ENCODE measurements at places on chromosomes 3 and 15.

DNA sequence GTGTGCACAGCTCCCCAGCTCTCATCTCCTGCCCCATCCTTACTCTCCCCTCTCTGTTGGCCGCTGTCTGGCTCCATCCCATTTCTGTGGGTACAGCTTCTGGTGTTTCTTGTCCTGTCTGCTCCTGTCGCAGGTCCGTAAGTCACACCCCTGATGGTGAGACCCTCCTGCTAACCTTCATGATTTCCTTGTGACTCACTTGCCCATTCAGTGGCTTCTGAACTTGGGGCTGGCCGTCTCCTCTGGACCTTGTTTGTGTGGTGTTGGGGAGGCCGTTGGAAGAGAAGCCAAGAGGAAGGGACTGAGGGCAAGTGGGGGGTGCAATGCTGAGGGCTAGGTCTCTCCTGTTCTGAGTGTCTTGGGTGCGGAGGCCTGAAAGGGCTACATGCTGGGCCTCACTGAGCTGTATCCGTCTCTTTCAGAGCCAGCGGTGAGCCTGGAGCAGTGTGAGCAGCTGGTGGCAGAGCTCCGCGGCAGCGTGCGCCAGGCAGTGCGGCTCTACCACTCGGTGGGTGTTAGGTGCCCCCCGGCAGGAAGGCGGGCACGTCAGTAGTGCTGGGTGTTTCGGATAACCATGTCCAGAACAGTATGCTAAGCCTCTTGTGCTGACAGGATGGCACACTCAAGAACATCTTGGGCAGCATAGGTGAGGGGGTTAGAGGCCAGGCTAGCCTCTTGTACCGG, 3.7 kb upstream of the JMJD7 start:
- DNase-seq: no peak

DNA sequence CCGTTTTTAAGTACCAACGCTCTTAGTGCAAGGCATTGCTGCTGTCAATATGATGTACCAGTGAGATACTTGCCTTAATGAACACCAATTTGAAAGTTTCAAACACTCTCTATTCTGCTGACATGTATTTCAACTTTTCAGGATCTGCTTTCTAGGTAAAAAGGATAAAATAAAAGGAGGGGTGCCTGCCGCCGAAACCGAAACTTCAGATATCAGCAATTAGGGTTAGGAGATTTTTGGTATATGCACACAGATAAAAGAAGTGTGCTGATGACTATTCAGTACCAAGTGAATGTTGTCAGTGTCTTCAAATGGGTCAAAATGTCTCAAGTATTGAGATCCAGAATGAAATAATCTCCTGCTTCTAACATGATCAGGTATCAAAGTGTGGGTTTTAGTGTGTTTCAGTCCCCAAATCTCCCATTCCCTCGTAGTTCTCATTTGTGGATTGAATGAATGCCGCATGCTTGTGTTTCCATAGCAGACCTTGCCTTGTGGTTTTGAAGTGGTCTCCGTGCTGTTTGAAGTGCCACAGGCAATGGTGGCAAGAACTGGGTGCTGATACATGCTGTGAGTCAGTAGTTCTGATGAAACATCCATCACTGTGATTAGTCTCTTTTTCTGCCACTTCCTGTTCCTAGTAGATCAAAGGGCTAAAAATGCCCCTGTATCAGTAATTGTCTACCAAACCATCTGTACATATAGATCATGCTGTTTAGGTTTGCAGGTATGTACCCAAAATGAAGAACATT, 22.5 kb downstream of the CHST14 start:
- DNase-seq: peak; percentile 78

DNA sequence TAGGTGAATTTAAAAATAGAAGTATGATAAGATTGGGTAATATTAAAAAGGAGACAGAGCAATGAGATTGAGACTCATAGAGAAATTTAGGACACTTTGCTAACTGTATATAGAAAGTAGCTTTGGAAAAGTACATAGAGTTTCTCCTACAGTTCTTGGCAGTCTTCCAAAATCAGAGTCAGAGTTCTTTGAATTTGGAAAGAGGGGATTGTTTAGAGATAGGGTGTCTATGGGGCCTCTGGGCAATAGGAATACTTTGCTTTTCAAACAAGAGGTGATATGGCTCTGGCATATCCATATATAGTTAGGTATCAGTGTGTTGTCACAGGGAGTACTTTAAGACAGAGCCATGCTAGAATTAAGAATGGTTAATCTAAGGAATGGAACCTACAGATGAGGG, 477.1 kb upstream of the KCNMB2 start:
- no peak for DNase-seq

DNA sequence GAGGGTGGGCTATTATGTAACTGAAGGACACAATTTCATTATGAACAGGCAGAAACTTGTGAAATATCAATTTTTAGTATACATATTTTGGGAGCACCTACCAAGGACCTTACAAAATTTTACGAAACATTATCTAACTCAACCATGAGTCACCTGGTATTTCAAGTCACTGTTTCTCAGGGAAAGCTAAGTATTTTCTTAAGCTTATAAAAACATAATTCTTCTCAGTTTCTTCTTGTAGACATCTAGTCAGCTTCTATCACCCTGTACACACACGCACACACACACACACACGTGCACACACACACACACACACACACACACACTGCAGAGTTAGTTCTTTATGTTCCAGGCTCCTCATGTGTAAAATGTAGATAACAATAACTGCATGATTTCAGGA, 658.3 kb downstream of the TUSC7 start:
- no peak for DNase-seq

DNA sequence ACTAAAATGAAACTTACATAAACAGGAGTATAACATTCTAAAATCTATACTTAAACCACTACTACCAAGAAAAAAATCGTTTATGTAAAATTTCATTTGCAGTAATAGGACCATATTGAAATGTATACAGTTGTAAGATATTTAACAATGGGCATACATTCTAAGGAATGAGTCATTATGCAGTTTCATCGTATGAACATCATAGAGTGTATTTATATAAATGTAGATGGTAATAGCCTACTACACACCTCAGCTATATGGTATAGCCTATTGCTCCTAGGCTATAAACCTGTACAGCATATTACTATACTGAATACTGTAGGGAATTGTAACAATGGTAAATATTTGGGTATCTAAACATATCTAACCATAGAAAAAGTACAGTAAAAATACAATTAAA, 79.5 kb downstream of the DPH6 start:
- no peak for DNase-seq

- DNase-seq: no peak
Measured at GRCh38 chr3:42846685-42847522, 28.8 kb downstream of the CYP8B1 start.

DNA sequence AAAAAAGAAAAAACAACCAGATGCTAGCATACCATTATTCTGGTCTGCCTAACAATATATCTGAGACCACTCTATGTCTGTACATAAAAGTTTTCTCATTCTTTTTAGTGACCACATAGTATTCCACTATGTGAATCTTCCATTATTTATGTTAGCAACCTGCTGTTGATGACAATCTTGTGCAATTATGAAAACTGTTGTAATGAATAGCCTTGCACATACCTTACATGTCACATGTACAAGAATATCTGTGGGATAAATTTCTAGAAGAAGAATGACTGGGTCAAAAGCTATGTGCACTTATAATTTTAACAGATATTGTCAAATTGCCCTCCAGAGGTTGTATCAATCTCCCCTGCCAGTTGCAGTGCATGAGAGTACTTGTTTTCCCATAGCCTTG, 62.5 kb downstream of the ARHGAP31 start:
- no peak for DNase-seq

- no peak for DNase-seq
Measured at GRCh38 chr15:53786401-53786800, 26.9 kb upstream of the WDR72 start.

- no peak for DNase-seq
Measured at GRCh38 chr15:76991048-76991447, 3.9 kb upstream of the PSTPIP1 start.

- no peak for DNase-seq
Measured at GRCh38 chr15:101114166-101114565, 137.7 kb downstream of the CHSY1 start.

DNA sequence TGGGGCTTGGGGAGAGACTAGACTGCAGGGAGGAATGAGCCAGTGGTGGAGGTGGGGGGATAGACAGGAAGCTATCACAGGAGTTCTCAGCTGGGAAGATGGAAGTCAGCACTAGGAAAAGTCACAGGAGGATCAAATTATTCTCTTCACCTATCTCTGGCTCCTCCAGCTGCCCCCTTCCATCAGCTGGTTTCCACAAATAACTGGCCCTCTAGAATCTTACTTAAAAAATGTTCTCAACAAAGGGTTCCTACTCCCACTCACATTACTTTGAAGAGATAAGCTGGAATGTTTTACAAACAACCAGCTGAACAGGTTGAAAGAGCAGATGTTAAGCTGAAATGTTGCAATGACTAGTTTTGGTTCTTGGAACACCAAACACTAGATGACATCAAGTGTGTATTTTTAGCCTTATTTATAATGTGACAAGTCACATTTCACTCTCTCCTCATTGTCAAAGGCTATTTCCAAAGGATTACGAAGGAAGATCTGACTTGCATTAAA, 102.7 kb upstream of the AADACL2 start:
- no peak for DNase-seq

DNA sequence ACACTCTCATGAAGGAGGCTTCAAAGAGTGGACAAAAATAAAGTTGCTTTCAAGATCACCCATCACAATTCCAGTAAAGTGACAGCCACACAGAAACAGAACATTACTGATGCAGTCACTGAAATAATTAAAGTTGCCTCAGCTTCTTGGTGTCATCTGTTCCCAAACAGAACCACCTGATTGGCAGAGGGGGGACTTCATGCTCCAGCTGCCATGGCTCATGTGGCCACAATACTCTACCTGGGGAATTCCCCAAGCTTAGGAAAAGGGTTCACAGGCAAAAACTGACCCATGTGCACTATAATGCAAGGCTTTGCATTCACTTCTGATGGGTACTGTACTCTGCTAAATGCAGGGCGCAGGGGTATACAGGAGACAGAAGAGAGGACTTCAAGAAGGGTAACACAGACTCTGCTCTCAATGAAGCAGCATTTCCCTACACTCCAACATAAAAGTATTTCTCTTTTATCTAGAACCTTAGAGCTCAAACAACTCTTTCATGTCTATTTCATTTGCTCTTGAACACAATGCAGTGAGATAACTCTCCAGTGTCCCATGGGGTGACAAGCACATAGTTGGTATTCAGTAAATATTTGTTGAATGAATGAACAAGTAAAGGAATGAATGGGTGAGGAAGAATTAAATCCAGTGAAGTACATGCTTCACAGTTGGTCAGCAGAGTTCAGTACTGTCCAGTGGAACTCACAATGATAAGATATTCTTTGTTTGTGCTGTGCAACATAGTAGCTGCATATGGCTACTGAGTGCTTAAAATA, 8.6 kb upstream of the CTNNB1 start:
- no peak for DNase-seq

DNA sequence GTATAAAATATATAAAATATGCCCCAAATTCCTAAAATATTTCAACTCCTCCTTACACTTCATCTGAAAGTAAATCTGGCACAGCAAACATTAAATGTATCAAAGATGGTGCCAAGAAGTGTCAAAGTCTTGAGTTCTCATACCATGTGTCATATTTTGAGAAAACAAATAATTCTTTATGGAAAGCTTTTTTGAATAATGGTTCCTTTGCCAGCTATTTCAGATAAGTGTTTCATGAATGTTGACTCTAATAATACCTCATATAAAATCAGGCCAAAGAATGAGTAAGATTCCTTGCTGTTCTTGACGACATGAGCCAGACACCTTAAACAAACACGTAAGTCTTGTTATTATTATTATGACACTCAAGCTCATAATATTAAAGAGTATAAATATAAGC, 30.3 kb upstream of the ZNF385D start:
- no peak for DNase-seq

GRCh38 chr3:138429665-138430064, 4.8 kb upstream of the ESYT3 start:
- no peak for DNase-seq

- no peak for DNase-seq
Measured at GRCh38 chr3:117873249-117873600, 1161.4 kb downstream of the IGSF11 start.
